Smooth muscle cell of bladder (primary cell): ENCODE measurements at places on chromosomes 4 and X. TPM values are rescaled to one million over a fixed set of nuclear protein-coding genes. Genes with fewer than 3 reads are reported as not detected.

The RENBP gene
- total RNA-seq, result 2.0 and 2.6 TPM in 2 replicates

The FRMD7 gene
- total RNA-seq, result under 0.01 and 0.09 TPM in 2 replicates

The CD99 gene
- 147 and 168 TPM in 2 replicates for total RNA-seq

The DUX4 gene
- not detected in 2 replicates for total RNA-seq

The NAP1L3 gene
- 1.6 and 2.9 TPM in 2 replicates for total RNA-seq

The TXK gene
- not detected in 2 replicates for total RNA-seq

The CT45A3 gene
- total RNA-seq, result not detected in 2 replicates

The REPS2 gene
- total RNA-seq, result 0.09 and 0.14 TPM in 2 replicates

The MAGEB2 gene
- total RNA-seq, result not detected in 2 replicates

The CORIN gene
- total RNA-seq, result 0.09 TPM in 1 of 2 replicates, not detected in the other

The DOK7 gene
- not detected in 2 replicates for total RNA-seq

The PAGE2 gene
- total RNA-seq, result 0.71 TPM in 1 of 2 replicates, not detected in the other

The SERPINA7 gene
- not detected in 2 replicates for total RNA-seq

The TMEM156 gene
- total RNA-seq, result 0.18 and 0.57 TPM in 2 replicates

The CABS1 gene
- total RNA-seq, result not detected in 2 replicates

The F9 gene
- not detected in 2 replicates for total RNA-seq

The FDCSP gene
- not detected in 2 replicates for total RNA-seq

The WAS gene
- total RNA-seq, result 0.09 TPM in 1 of 2 replicates, not detected in the other

The SMIM43 gene
- total RNA-seq, result 5.4 and 11.2 TPM in 2 replicates

The MAGEC3 gene
- total RNA-seq, result not detected in 2 replicates

The GAB3 gene
- total RNA-seq, result 2.7 and 5.0 TPM in 2 replicates

The GRID2 gene
- total RNA-seq, result not detected in 2 replicates

The C4orf17 gene
- not detected in 2 replicates for total RNA-seq

The FABP2 gene
- not detected in 2 replicates for total RNA-seq

The SLITRK2 gene
- total RNA-seq, result not detected in 2 replicates

The NWD2 gene
- total RNA-seq, result not detected in 2 replicates

The SLIT2 gene
- 26.4 and 26.9 TPM in 2 replicates for total RNA-seq

The TECRL gene
- total RNA-seq, result not detected in 2 replicates

The FAM236C gene
- total RNA-seq, result not detected in 2 replicates

The PAGE5 gene
- 1.0 and 1.4 TPM in 2 replicates for total RNA-seq

The NPY2R gene
- total RNA-seq, result under 0.01 TPM in 1 of 2 replicates, not detected in the other

The ADH7 gene
- total RNA-seq, result not detected in 2 replicates

The WDFY3 gene
- total RNA-seq, result 43.0 and 48.6 TPM in 2 replicates

The HTN1 gene
- total RNA-seq, result not detected in 2 replicates

The CLCN3 gene
- 38.0 and 47.8 TPM in 2 replicates for total RNA-seq

The GABRA4 gene
- total RNA-seq, result not detected in 2 replicates

The NAA11 gene
- total RNA-seq, result not detected in 2 replicates

The VCX2 gene
- not detected in 2 replicates for total RNA-seq

The TMPRSS11A gene
- not detected in 2 replicates for total RNA-seq

The GATA1 gene
- total RNA-seq, result not detected in 2 replicates

The DRP2 gene
- 0.57 and 0.74 TPM in 2 replicates for total RNA-seq
